ENCODE measurements at places on chromosomes 1 and 21.

GRCh38 chr1:233412812-233413211 lies 85.3 kb downstream of the MAP3K21 start:
- no peak for DNase-seq

DNA sequence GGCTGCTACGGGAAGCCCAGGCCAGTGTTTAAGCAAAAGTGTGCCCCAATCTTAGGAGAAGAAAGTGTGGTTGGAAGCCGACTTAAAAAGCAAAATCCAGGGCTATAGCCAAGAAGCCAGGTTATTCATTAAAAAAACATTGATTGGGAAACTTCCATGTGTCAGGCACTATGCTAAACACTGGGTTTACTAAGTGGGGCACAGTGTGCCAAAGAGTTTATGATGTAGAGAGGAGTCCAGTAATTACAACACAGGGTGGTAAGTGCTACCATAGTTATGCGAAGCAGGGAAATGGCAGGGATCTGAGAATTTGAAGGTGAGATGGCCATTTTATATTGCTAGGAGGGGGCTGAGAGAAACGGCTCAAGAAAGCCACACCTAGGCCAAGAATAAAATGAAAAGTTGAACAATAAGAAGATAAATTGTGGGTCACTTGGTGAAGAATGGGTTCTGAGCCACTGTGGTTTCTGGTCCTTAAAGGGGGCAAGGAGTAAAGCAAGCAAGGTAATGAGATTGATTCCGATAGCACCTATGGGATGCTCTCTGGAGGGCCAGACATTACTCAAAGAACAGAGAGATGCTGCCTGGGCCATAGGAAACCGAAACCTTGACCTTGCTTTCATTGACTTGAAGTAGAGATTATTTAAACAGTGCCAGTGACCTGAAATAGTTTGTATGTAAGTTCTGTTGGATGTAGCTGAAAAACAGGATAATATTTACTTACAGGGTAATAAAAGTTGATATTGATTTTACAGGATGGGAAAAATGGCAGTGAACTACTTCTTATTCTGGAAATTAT lies 177.8 kb downstream of the GIPC2 start:
- DNase-seq = no peak

- DNase-seq = no peak
Observed at GRCh38 chr1:3814771-3815561, 18.7 kb upstream of the LRRC47 start.

DNA sequence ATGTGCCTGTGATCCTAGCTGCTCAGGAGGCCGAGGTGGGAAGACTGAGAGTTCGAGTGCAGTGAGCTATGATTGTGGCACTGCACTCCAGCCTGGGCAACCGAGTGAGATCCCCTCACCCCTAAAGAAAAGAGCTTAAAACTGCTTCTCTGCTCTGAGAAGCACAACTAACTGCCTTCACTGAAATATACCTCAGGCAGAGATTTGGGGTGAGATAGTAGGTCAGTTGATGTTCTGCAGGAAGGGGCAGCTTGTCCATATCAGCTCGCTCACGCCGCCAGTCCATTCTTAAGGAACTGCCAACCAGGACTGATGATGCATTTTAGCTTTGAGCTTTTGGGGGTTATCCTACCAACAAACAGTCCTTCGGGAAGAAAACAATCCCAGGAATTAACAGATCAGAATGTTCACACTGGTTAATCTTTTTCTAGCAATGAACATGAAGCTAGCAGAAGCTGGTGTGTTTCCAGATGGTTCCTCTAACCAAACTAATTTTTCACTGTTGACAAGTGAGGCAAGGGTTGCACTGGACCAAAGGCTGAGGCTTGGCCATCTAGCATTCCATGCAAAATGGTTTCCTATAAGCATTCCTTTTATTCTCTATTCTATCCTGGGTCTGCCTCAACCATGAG lies 31.6 kb downstream of the LHX4 start:
- DNase-seq = no peak

GRCh38 chr1:229098903-229099578 lies 171.9 kb upstream of the RAB4A start:
- DNase-seq = no peak

DNA sequence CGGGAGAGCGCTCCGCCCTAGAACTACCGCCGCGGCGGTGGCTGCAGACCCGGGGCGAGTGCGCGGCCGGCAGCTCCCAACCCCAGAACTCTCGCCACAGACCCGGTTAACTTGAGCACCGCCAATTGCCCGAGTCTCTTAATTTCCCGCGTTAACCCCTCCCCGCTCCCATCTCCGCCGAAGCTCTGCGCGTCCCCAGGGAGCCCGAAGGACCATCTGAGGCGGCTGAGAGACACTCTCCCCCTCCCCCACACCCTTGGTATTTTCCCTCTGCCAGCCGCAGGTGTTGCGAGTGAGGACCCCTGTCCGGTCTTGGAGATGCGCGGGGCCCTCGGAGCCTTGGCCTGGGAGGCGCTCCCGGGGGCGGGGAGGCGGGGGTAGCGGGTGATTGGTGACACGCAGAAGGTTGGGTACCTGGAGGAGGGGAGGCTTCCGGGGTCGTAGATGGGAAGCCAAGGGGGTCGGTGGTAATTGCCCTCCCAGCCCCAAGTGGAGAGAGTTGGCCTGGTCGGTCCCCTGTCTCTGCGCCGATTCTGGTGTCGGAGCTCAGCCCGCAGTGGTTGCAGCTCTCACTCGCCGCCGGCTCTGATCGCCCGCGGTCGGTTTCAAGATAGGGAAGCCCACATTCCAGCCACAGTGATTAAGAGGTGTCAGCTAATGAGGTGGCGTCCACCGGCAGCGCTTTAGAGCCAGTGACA lies 858 bp upstream of the SUSD4 start:
- no peak for DNase-seq

DNA sequence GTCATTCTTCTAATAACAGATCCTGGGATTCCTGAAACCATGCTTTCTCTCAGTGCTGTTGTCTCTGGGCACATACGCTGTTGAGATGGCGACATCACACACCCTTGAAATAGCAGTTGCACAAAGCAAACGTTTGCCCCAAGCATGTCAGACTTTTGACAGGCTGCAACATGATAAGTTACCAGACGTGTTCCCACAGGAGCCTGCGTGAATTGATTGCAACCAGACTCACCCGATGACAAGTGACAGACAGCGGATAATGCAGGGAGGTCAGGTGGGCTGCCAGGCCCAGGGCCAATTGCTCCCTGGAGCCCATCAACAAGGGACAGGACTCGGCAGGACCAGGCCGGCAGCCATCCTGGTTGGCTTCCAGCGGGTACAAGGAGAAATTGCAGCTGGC lies 310.9 kb downstream of the SIPA1L2 start:
- no peak for DNase-seq

DNA sequence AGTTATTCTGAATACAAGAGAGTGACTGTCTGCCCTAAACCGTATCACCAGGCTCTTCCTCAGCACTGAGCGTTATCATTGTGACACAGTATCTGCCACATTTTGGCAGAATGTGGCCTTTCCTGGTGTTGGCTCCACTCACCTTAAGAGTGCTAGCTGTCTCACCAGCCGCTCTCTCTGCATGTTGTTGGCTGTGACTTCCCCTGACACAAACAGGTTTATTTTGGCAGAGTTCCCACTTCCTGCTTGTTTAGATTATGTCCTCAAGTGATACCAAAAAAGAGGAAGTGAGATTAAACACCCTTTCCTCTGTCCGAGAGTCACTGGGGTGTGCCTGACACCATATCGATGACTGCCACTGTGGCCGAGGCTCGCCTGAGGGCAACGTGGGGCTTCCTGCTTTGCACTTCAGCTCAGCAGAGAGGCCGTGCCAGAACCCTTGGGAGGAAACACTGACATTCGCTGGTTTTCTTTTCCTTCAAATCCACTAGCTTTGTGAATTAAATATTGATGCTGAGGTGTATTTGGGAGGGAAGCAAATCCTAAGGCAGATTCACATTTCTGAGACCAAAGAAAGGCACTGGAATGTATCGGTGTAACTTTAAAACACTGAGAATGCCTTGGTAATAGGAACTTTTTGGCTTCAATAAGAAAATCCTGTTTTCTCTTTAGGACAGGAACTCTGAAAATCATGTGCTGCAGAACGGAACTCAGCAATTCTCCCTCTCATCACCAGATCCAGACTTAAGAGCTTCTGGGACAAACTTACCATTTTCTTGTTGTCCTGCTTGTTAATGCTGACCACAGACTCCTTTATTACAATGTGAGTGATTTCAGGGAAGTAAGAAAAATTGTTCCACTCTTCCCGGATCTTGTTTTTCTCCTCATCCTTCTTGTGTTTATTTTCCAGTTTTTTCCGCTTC lies 102.1 kb downstream of the JAK1 start:
- DNase-seq = peak; percentile 97

GRCh38 chr21:35512346-35512745 lies 463.2 kb upstream of the RUNX1 start:
- DNase-seq = no peak

GRCh38 chr1:155218854-155219591 lies 10.5 kb downstream of the MTX1 start:
- DNase-seq = peak; percentile 25

- peak; percentile 48 for DNase-seq
Observed at GRCh38 chr1:234721476-234722269, 111.7 kb upstream of the IRF2BP2 start.

GRCh38 chr21:37873655-37874054 lies 42.6 kb downstream of the KCNJ6 start:
- DNase-seq = no peak

GRCh38 chr1:177847843-177848242 lies 122.0 kb downstream of the SEC16B start:
- DNase-seq = no peak

GRCh38 chr1:212228076-212228475 lies 57.1 kb upstream of the PPP2R5A start:
- DNase-seq = no peak

- no peak for DNase-seq
Observed at GRCh38 chr1:167800251-167800650, 78.5 kb downstream of the MPZL1 start.

DNA sequence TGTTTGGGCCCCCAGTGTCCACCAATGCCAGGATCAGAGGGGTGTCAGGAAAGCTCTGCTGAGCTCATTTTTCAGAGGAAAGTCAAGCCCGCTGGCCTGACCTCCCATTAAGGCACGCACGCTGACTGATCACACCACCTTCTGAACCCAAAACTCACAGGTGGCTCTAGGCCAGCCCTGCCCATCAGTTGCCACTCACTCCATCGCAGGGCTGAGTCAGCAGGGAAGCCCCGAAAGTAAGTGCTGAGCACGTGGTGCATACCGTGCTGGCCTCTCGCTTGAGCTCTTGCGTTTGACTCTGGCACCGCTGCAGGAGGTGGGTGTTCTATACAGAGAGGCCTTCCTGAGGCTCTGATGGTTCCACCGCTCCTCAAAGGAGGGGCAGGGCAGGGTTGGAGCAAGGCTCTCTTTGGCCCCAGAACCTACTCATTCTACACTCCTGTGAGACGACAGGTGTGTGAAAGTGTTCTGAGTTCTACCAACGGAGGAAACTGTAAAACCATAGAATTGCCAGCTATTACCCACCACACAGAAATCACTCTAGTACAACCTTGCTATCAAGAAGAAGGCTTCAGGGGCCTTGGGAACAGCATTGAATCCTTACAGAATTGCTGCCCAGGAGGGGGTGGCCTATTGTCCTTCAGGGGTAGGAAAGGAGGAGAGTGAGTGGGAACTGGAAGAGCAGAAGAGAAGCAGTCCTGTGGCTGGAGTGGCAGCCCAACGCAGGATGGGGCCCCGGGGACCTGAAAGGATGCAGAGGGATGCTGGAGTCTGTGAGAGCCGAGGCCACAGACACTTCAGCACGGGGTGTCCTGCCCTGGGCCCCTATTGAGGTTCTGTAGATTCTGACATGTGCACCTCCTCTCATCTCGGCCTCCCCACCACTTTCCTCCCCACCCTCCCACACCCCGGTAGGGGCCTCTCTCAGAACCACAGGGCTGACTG lies 214.7 kb upstream of the EDN2 start:
- DNase-seq = no peak

GRCh38 chr1:29956349-29957030 lies 720.2 kb downstream of the PTPRU start:
- no peak for DNase-seq

- DNase-seq = no peak
Observed at GRCh38 chr1:155717041-155717440, 28.1 kb downstream of the DAP3 start.

GRCh38 chr1:225454733-225455132 lies 26.9 kb upstream of the LBR start:
- no peak for DNase-seq

- no peak for DNase-seq
Observed at GRCh38 chr1:60036856-60037460, 36.6 kb downstream of the C1orf87 start.

DNA sequence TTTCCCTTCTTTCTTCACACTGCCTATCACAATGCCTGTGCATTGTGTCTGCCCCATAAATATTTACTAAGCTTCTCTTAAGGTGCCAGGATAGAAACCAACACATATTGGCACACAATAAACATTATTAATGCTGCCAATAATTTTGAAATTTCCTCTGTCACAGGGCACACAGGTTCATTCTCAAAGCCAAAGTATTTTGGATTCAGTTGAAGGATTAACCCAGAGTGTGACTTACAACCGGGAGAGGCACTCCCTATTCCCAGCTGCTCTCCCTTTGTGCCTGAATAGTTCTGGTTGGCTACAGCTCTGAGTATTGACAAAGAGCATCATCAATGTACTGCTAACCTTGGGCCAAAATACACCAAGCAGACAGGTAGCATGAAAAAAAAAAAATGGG lies 46.6 kb upstream of the ATP1A1 start:
- DNase-seq = no peak

DNA sequence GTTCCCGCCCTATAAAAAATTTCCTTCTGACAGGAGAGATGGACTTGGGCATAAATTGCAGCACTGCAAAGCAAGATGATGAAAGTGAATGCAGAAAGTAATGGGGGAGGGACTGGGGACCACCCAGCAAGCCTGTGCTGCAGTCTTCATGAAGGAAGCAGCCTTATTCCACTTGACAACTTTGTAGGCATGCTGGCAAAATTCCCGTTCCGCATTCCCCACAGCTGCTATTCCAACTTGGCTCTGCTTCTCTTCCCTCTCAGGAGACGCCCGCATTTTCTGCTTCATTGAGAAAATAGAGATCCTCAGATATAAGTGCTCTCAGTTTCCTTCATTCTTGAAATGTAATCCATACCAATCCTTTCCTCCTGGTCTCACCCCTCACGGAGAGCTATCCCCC lies 2.4 kb downstream of the HMGB4 start:
- DNase-seq = no peak

GRCh38 chr1:116986421-116987255 lies 14.9 kb upstream of the CD101 start:
- peak; percentile 49 for DNase-seq

DNA sequence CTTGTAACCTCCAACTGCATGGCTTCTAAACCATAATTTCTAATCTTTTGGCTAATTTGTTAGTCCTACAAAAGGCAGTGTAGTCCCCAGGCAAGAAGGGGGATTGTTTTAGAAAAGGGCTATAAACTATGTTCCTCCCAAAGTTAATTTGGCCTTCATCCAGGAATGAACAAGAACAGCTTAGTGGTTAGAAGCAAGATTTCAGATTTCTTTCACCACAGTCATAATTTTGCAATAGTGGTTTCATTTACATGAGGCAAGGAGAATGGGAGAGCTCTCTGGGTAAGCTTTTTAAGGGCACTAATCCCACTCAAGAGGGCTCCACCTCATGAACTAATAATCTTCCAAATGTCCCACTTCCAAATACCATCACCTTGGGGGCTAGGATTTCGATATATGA lies 1353.9 kb downstream of the NCAM2 start:
- DNase-seq = no peak

GRCh38 chr21:31457675-31458074 lies 113.6 kb upstream of the TIAM1 start:
- DNase-seq = no peak
